Lung (tissue), 17 donors: ENCODE measurements at places on chromosomes 4 and X. TPM values are rescaled to one million over a fixed set of nuclear protein-coding genes. Genes with fewer than 3 reads are reported as not detected.
A peak's percentile ranks its signal among the peaks of the same experiment; 100 is the strongest.

CTSO gene
- polyA plus RNA-seq: 8.0 TPM

MMGT1 gene
- polyA plus RNA-seq: 3.2 TPM

GLRA2 gene
- not detected for polyA plus RNA-seq

SERPINA7 gene
- not detected for polyA plus RNA-seq

- peak overlapping the region; percentile 33 for H3K27ac ChIP-seq
- DNase-seq: no peak
- no peaks in the 10 kb centered on the region for H3K27me3 ChIP-seq
- H3K4me3 ChIP-seq: no peak overlapping the region
- H3K36me3 ChIP-seq: no peaks in the 10 kb centered on the region
- no peaks in the 10 kb centered on the region for H3K4me1 ChIP-seq
Observed at GRCh38 chr4:40730091-40730679, 19.6 kb upstream of the NSUN7 start.

GRCh38 chr4:141636082-141636770 is at the start of gene IL15:
TSS of gene IL15 (plus strand) at chr4:141636583. CDS start at chr4:141719465, 82,882 bp downstream.
- H3K27me3 ChIP-seq: no peaks in the 10 kb centered on the region
- peak within 1 kb of the TSS; percentile 71 for H3K27ac ChIP-seq
- DNase-seq: peak; percentile 55
- peak within 1 kb of the TSS; percentile 82 for H3K4me3 ChIP-seq
- no peaks in the 10 kb centered on the region for H3K36me3 ChIP-seq
- no peaks in the 10 kb centered on the region for H3K4me1 ChIP-seq

GRCh38 chr4:96887857-96888256 is 1048.0 kb downstream of the PDHA2 start:
- no peak overlapping the region for H3K27ac ChIP-seq
- H3K36me3 ChIP-seq: no peaks in the 10 kb centered on the region
- no peaks in the 10 kb centered on the region for H3K4me1 ChIP-seq
- no peaks in the 10 kb centered on the region for H3K27me3 ChIP-seq
- DNase-seq: no peak

NLGN3 gene
- 0.71 TPM for polyA plus RNA-seq

IL2RG gene
- 136 TPM for polyA plus RNA-seq

DNA sequence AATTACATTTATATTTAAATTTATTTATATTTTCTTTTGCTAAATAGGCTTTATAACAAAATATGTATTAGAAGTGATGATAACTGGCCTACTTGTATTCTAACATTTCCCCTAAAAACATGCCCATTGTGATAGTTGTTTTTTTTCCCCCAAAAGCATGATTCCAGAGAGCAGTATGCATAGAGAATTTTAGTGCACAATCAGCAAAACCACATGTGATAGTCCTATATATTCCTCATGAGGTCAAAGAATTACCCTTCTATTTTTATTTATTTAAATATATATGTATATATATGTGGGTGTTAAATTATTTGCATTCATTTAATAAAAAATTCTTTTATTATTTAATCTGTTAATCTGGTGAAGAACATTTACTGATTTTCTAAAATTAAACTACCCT is 78.2 kb upstream of the TLL1 start:
- H3K27ac ChIP-seq: no peak overlapping the region
- no peaks in the 10 kb centered on the region for H3K4me1 ChIP-seq
- no peaks in the 10 kb centered on the region for H3K27me3 ChIP-seq
- no peak for DNase-seq
- H3K4me3 ChIP-seq: no peak overlapping the region

RTL9 gene
- 0.02 TPM for polyA plus RNA-seq

TMEM165 gene
- 179 TPM for polyA plus RNA-seq

DNA sequence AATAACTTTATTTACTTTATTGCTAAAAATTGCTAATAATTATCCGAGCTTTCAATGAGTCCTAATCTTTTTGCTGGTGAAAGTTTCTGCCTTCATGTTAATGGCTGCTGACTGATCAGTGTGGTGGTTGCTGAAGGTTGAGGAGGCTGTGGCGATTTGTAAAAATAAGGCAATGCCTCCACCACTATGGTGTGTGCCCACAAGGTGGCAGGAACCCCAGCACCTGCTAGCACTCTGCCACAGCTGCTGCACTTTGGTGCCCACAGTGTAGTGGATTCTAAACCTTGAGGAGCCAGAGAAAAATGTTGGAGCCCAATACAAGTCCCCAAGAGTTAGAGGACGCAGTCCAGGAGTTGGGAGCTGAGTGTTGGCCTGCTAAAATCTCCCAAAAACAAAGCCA is 1237.1 kb downstream of the PCDH19 start:
- no peaks in the 10 kb centered on the region for H3K27me3 ChIP-seq
- H3K4me3 ChIP-seq: no peak overlapping the region
- H3K27ac ChIP-seq: no peak overlapping the region

SPANXN3 gene
- polyA plus RNA-seq: not detected
